ENCODE measurements at places on chromosomes 16 and 17. TPM values are rescaled to one million over a fixed set of nuclear protein-coding genes. Genes with fewer than 3 reads are reported as not detected.

Gene SLC5A2
- 1.1 TPM for total RNA-seq

Gene MT1F
- 3.4 TPM for total RNA-seq

Gene GDPD3
- 1.1 TPM for total RNA-seq

Gene CACNG4
- total RNA-seq = 34.8 TPM

Gene COG8
- 41.4 TPM for total RNA-seq

Gene SYCE1L
- total RNA-seq = 0.73 TPM

Gene LRRC75A
- 12.7 TPM for total RNA-seq

Gene KRT36
- not detected for total RNA-seq

Gene GPRC5B
- 37.1 TPM for total RNA-seq

Gene CALCOCO2
- total RNA-seq = 23.8 TPM

Gene YPEL3
- 19.3 TPM for total RNA-seq

Gene NEUROD2
- 25.0 TPM for total RNA-seq

Gene HIGD1B
- 1.5 TPM for total RNA-seq

Gene RASL10B
- 5.3 TPM for total RNA-seq

Gene RCVRN
- 0.27 TPM for total RNA-seq

Gene CES5A
- total RNA-seq = 0.18 TPM

Gene KCNJ18
- total RNA-seq = not detected

Gene KCNJ2
- total RNA-seq = 5.4 TPM

Gene FBXO39
- total RNA-seq = not detected

Gene ZNF750
- total RNA-seq = not detected

Gene KRTAP4-1
- not detected for total RNA-seq

Gene TP53TG3F
- total RNA-seq = not detected

Gene KRT20
- total RNA-seq = 0.82 TPM

Gene TBC1D3I
- not detected for total RNA-seq

Gene PLA2G10
- total RNA-seq = not detected

Gene CBX8
- 7.4 TPM for total RNA-seq

Gene KRT16
- total RNA-seq = not detected

Gene ARHGDIG
- total RNA-seq = 19.4 TPM

Gene SLC12A3
- not detected for total RNA-seq

Gene TLCD2
- 0.73 TPM for total RNA-seq

Gene LHX1
- total RNA-seq = 38.7 TPM

Measured in cerebellum (tissue), 4 donors.